ENCODE measurements at places on chromosomes 1 and 21. TPM values are rescaled to one million over a fixed set of nuclear protein-coding genes. Genes with fewer than 3 reads are reported as not detected.

DNA sequence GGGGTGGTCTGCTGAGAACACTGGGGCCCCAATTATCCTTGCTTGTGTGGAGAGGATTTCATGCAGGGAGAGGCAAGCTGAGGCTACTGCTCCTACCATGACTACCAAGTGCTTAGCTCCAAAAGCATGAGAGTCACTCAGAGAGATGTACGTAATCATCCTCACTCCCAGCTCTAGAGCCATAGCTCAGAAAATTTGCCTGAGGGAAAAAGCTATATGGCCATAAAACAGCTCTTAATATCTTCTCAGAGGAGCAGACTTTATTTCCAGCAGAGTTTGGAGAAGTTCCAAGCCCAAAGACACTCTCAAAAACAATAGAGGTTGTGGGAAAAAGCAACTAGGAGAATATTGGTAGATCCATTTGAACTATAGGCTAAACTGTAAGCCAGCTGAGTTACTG lies 106.4 kb upstream of the PBX1 start:
- DNase-seq: no peak

DNA sequence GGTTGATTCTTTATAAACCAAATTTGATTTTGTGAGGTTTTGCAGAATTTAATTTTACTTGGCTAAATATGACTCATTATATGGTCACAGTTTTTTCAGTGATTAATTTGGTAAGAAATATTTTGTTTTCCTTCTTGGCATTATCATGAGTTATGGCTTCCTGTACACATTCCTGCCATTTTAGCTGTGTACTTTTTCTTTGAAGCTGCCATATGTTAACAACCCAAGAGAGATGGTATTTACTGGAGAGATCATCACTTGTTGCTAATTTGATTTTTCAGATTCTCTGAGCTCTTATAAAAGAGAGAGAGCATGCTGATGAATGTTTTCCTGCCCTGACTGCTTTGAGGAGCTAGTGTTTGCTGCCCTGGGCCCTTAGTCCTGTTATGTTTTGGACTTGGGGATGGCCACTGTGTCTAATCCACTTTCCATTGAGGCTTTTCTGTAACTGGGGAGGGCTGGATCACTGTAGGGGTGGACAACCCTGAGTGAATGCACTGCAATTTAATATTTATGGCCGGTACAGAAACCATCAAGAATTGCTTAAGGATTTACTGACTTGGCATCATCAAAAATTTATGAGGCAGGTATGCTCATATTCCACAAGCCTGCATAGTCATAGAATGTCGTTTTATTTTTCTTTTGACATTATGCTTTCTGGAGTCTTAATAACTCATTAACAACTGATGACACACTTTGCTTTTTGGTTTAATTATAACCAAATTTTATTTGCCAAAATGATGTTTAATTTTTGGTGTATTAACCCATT lies 200.9 kb downstream of the DISC1 start:
- DNase-seq: peak; percentile 59

OR14K1 gene
- not detected for total RNA-seq

DNA sequence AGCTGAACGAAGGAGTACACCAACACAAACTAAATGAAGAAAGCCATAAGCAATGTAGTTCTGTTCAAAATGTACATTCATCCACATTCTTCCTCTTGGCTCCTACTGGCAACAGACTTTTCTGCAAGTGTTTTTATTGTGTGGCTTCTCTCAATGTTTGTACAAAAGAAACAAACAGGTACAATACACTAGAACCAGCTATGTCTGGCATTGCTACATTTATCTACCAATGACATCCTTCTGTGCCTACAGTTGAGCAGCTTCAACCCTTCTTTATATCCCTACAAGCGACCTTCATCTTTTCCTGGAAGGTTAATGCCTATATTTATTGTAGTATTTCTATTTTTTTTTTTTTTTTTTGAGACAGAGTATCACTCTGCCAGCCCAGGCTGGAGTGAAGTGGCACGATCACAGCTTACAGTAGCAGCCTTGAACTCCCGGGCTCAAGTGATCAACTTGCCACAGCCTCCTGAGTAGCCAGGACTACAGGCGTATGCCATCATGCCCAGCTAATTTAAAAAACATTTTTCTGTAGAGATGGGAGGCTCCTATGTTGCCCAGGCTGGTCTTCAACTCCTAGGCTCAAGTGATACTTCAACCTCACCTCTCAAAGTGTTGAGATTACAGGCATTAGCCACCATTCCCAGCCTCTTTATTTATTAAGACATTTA lies 89.3 kb downstream of the ASH1L start:
- no peak for DNase-seq

GRCh38 chr1:108865316-108865910 lies 8.5 kb upstream of the AKNAD1 start:
- DNase-seq: no peak
